Muscle of arm (tissue), 14 donors: ENCODE measurements at places on chromosomes 2 and 18. TPM values are rescaled to one million over a fixed set of nuclear protein-coding genes. Genes with fewer than 3 reads are reported as not detected.

DNA sequence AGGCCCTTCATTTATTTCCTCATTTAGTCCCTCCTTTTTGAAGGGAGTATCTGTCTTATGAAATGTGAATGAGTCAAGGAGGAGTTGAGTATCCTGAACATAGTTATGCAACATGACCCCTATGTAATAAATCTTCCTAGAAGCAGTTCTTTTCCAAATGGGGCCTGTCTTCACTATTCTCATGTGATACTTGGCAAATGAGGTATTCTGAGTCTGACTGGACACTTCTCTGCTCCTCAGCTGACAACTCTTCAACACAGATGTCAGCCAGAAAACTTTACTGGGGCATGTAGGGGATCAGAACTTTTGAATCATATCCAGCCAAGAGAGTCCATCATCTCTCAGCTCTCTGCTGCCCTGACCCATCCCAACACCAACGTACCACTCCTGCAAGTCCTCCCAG is 291.6 kb downstream of the ZNF385B start:
- DNase-seq = no peak

DNA sequence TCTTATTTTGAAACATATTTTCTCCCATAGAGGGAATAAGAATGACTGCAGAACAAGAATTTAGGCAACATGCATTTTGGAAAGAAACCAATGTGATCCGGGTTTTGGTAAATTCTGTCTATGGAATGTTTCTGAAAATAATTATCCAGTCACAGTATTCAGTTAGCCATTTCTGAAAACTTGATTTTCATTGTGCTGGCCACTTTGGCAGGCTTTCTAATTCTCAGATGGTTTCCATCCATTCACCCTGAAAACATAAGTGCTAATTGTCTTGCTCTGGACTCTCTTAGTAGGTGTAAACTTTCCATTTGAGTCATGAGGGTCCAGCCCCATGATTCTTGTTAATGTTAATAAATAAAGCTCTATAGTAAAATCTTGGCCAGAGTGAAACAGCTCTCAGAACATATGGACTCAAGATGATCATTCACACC is 176.5 kb downstream of the RBM43 start:
- peak; percentile 77 for DNase-seq

DNA sequence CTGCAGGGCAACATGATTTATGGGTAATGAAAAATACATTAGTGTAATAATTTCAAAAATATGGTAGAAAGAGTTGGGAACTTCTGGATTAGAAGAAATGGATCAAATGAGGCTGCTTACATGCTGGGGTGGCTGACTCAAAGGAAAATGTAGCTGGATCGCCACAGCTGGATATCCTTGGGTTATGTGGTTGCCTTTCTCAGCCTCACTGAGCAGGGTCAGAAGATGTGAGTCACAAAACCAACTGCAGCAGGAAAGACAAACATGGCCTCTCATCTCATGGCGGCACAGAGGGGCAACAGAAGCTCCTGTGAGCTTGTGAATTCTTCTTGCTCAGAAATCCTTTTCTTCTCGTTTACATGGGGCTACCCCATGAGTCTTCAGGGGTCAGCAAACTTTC is 317.1 kb upstream of the SPRED2 start:
- DNase-seq = no peak

DNA sequence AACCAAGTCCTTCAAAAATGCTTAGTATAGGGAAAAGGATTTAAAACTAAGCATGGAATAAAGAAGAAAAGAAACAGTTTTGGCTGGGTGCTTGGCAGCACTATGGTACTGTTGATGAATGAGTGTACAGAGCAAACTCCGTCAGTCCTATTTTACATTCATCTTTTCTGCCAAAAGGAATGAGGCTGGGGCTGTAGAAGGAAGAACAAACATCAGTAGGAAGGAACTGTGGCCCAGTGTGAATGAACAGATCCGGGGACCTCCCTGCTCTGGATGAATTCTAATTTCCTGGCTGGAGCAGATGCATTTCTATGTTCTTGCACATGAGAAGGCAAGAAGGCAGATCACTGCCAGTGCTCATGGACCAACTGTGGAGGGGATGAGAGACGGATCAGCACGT is 474.0 kb upstream of the MEIS1 start:
- no peak for DNase-seq

DNA sequence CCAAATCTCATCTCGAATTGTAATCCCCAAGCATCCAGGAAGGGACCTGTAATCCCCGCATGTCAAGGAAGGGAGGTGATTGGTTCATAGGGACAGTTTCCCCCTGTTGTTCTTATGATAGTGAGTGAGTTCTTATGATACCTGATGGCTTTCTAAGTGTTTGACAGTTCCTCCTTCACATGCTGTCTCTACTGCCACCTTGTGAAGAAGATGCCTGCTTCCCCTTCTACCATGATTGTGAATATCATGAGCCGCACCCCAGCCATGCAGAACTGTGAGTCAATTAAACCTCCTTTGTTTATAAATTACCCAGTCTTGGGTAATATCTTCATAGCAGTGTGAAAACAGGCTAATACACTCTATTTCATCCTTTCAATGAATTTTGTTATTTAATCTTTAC is 446.7 kb downstream of the RNF144A start:
- DNase-seq = no peak

GRCh38 chr18:11981192-11981542 is at the start of gene IMPA2:
Gene IMPA2 (plus strand): TSS chr18:11981507. CDS start chr18:11981670, 163 bp downstream.
- DNase-seq = peak; percentile 92

GRCh38 chr2:95386031-95386430 is 16.5 kb upstream of the FAHD2A start:
- no peak for DNase-seq

DNA sequence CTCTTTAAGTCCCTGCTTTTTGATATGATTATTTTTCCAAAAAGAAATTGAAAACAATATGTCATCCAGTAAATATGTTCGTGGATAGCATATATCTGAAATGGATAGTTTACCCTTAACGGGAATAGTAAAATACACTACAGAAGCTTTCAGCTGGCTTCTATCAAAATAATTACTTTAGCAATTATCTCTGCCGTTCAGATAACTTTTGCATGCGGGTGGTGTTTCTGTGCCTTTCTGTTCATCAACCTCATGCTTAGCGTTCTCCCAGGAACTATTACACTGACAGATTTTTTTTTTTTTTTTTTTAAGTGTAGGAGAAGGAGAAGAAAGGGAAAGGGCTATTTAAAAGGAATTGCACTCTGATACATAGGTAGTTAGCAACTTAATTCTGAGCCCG is 53.6 kb downstream of the TSHZ1 start:
- DNase-seq = no peak

- no peak for DNase-seq
Observed at GRCh38 chr18:62438018-62438329, 84.9 kb upstream of the ZCCHC2 start.

- no peak for DNase-seq
Observed at GRCh38 chr2:134250840-134251461, 2.9 kb upstream of the MGAT5 start.

- DNase-seq = no peak
Observed at GRCh38 chr2:96663829-96664228, 21.3 kb downstream of the FER1L5 start.

DNA sequence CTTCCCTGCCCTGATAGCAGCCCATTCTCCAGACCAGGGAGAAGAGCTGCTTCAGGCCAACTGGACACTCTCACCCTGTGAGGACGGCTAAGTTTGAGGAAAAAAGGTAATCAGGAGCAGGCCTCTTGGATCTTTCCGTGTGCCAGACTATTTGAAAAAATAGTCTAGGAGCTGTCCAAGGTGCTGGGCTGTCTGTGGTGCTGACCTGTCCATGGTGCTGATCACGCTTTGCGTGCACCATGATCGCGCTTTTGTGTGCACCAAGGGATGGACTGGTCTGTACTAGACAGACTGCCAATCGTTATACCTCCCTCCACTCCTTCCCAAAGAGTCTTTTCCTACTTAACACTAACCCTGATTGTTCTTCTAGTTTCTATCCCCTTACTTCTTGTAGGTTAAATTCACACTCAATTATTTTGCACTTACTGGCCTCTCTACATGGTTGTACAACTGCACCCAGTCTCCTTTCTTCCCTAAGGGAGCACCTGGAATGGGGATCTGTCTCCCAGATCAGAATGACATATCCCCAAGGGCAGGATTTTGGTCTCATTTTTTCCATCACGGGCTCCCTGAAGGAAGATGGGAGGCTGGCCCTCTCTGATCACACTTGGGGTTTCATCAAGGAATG is 295.4 kb downstream of the CELF4 start:
- peak; percentile 79 for DNase-seq

DNA sequence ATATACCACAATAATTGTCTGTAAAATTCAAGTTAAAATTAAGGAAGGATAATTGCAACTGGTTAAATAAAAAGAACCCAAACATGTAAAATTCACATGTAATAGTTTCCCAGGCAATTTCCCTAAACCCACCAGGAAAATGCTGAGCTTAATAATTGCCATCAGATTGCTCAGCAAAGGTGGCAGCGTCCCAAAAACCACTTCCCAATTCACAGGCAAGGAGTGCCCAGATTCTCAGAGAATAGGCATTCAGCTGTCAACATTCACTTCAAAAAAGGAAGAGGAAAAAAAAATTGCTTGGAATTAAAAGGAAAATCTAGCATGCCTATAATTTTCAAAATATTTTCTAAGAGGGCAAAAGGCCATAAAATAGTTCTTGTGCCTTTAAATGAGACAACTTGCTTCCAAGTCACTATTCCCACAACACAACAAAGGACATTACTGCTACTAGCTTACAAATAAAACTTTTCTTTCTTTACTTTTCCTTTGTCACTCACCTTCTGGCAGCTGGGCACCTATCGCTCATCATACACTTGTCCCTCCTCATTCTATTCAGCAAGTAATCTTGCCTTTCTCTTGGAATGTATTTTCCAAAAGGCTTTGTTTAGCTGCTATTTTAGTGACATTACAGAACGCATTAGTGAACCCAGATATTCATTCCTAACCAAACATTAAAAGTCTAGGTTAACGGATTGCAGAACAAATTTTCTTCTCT is 15.2 kb downstream of the SRBD1 start:
- no peak for DNase-seq

POU3F3 gene
- not detected for polyA plus RNA-seq

MYCN gene
- polyA plus RNA-seq = 7.5 TPM

MALL gene
- polyA plus RNA-seq = 11.4 TPM

COL4A4 gene
- 0.22 TPM for polyA plus RNA-seq

PLB1 gene
- 1.7 TPM for polyA plus RNA-seq
